ENCODE measurements at places on chromosomes 16 and 17.
A peak's percentile ranks its signal among the peaks of the same experiment; 100 is the strongest.

- no peak for DNase-seq
Observed at GRCh38 chr17:74744714-74745547, 3.5 kb upstream of the NHERF1 start.

GRCh38 chr17:79255456-79255855, 180.8 kb downstream of the ENGASE start:
- DNase-seq, result no peak

- DNase-seq, result no peak
Observed at GRCh38 chr16:89408315-89408714, 82.0 kb downstream of the ANKRD11 start.

DNA sequence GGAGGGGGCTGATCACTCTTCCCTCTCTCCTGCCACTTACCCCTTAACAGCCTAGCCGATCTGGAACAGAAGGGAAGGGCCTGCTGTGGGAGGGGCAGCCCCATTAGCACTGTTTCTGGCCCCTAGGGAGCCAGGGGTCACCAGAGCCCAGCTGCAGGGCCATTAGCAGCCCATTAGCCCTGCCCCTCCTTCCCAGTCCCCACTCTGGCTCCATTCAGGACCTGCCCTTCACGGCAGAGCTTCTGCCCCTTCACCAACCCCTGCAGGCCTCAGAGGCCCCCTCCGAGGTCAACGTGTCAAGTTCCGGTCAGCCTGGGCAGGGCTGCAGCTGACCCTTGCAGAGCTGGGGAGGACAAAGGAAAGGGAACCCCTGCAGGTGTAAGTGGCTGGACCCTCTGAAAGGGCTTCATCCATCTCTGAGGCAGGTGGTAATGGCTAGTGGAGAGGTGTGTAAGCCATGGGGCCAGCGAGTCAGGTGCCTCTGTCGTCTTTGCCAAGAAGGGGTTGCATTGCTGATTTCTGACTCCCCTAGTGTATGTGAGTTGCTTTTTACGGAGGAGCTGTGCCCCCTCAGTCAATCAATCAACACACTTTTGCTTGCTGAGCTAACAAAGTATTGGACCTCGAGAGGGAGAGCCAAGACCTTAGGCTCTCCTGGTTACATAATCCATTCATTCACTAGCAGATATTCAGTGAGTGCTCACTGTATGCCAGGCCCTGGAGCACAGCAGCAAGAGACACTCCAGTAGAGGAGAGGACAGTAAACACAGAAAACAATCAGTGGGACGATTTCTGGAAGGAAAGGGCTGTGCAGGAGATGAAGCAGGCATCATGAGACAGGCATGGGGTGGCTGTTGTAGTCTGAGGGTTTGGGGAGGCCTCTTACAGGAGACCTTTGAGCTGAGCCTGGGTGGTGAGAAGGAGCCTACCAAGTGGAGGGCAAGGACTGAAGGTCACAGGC, 18.2 kb upstream of the KCNJ12 start:
- DNase-seq, result no peak

- no peak for DNase-seq
Observed at GRCh38 chr17:61017317-61018006, 339.8 kb downstream of the BCAS3 start.

DNA sequence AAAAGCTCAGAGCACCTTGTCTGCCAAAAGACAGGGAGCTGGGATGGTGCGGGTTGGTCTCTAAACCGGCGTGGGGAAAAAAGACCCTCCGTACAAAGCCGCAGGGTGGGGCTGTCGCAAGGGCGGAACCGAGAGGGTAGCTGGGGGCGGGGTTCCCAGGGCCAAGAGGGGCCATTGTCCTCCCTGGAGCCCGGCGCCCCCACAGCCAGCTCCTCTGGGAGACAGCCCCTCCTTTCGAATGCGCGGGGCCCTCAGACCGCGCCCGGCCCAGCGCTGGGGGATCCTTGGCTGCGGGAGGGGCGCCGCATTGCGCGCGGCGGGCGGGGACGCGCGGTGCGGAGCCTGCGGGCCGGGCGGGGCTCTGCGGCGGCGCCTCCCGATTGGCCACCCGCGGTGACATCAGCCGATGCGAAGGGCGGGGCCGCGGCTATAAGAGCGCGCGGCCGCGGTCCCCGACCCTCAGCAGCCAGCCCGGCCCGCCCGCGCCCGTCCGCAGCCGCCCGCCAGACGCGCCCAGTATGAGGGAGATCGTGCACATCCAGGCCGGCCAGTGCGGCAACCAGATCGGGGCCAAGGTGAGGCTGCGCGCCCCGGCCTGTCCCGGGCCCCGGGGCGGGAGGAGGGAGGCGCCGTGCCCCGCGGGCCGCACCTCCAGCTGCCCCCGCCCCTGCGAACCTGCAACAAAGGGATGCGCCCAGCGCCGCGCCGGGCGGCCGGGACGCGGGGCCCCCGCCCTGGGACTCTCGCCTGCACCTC, at the start of gene TUBB3:
TSS of gene TUBB3 (plus strand) at position 459 of the 756 bp plus-strand sequence. CDS start at position 519, 60 bp downstream.
- no peak for DNase-seq

GRCh38 chr17:48054238-48055185, 6.4 kb downstream of the NFE2L1 start:
- peak; percentile 87 for DNase-seq

DNA sequence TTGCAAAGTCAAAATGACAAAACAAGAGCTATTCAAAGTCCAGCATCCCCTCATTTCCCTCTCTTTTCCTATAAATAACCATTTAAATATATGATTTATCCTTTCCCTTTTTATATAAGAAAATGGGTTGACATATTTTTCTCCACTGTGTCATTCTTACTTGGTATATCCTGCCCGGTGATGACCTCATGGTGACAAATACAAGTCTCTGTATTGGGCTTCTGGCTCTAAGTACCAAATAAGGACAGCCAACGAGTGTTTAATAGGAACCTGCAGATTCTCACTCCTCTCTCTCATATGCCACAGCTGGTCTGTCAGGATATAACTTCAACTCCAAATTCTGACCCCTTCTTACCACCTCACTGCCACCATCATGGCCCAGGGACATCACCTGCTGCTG, 25.5 kb upstream of the CBLN1 start:
- no peak for DNase-seq

GRCh38 chr17:72699545-72699944, 392.9 kb downstream of the SLC39A11 start:
- DNase-seq, result no peak

DNA sequence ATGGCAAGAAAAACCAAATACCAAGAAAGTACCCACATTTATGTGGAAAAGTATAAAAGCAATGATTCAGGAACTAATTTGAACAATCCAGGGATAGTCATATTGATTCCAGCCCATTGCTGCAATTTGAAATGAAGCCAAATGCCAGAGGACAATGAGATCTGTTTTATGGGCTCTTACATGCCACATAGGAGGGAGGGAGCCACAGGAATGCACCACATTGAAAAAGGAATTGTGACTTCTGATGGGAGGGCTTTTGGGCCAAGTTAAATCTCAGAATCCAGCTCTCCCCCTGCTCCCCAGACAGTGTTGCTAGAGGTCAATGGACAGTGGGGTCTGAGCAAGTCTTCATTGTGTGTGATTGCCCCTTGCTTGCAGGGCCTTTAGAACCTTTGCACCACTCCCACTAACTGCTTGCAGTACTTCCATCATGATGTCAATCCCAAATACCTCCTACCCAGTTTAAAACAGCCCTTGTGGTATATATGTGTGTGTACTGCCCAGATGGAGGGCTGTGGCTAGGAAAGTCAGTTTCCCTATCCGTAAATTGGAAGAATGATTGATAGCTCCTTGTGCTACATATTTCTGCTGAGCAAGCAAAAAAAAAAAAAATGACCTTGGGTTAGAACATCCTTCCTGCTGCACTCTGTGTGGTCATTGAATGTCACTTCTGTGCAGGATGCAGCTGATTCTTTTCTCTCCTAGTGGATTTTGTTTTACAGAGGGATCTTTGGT, 406.8 kb downstream of the UTP18 start:
- no peak for DNase-seq

GRCh38 chr17:50533720-50534148, 1.2 kb downstream of the EPN3 start:
- DNase-seq, result no peak

DNA sequence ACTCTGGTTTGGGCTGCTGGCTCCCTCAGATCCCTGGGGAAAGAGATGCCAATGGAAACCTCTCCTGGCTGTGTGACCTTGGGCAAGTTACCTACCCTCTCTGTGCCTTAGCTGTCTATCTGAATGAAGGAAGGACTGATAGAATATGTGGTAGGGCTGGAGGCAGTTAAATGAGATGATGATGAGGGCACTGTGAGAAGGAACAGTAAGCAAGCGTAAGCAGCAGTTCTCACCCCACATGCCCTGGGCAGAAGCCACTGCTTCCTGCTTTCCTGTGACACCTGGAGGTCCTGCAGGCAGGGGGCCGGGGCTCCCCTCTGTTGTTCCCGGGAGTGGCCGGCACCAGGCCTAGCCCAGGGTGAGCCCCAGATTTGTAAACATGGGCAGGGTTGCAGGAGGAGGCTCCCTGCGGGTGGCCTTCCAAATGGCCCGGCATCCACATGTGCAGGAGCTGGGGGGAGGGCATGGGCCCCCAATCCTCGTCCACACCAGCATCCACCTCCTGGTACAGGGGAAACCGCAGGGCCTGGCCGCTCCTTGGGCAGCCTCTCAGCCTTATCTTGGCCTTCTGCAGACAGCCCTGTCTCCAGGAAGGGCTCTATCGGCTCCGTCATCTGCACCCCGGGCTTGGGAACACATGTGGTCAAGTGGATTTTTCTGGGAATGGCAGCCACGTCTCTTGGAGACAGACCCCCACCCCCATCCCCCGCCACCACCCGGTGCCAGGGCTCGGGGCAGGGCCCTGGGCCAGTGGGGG, 235.6 kb upstream of the GSE1 start:
- DNase-seq, result no peak

GRCh38 chr16:49382916-49383315, 9.3 kb downstream of the C16orf78 start:
- no peak for DNase-seq

DNA sequence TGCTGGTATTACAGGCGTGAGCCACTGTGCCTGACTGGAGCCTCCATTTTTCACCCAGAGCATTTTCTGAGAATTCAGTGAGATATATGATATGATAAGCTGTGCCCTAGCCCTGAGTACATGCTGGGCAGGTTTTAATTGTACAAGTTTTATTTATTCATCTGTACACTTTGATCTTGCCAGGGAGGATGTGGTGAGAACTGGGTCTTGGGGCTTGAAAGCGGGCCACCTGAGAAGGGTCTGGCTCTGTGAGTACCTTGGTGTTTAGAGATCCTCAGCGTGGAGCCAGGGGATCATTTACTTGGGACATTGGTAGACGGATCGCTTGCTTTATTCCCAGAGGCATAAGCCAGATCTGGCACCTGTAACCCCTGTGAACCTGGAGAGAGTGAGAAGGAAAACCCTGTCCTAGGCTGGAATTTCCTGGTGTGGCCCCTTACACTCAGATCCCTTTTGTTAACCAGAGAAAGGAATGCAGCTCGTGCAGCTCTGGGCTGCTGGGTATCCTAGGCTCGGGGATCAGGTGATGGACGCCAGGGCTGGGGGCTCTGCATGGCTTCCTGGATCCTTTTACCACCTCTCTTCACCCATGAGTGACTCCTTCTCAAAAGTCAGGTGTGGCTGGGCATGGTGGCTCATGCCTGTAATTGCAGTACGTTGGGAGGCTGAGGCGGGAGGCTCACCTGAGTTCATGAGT, 91.9 kb downstream of the ABCC1 start:
- DNase-seq, result no peak

- no peak for DNase-seq
Observed at GRCh38 chr16:2492292-2492691, 17.4 kb downstream of the TBC1D24 start.

- no peak for DNase-seq
Observed at GRCh38 chr17:45438931-45439610, 6.4 kb upstream of the ARHGAP27 start.

DNA sequence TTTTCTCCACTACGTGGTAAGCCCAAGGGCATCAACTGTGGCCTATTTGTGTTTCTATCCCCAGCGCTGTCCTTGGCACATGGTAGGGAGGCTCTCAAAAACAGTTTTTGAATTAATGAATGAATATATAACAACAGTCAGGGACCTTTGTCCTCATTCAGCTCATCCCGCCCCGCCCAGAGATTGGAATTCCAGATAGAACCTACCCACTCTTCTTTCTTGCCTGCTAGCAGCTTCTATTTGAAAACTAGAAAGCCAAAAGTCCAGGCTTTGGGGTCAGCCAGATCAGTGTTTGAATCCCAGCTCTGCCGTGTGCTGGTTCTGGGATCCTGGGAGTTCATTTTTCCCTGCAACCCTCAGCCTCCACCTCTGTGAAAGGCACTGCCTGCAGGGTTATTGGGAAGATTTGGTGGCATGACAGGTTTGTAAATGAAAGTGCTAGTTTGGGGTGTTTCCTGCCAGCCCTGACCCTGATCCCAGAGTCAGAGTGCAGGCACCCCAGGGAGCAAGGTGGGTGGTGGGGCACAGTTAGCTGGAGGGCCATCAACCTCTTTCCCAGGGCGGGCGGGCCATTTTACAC, 4.5 kb downstream of the NHERF1 start:
- DNase-seq, result no peak

DNA sequence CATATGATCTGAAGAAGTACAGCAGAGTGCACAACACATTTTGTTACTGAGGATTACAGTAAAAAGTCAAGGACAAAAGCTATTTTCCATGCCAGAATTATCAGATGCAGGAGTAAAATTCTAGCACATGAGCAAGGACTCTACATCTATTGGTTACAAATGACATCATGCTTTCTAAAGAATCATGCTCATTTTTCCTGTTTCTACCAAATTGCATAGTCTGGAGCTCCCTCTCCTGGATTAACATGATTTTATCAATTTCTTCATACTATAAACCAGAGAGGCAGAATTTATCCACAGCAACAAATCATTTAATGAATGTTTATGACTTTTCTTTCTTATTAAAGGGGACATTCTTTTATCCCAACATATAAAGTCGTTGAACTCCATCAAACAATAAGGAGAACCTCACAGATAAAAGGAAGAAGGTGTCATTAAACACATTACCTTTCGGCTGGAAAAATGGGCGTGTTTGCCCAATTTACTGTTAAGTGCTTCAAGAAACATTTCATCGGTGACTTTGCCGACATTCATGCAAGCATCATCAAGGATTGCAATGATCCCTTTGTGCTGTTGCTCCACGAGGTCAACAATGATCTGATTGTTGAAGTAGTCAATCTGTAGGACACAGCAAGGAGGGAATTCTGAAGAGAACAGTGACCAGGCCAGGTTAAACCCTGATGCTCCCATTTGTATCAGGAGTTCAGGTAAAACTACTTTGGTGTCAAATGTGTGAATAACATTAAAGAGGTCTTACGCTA, 121.7 kb downstream of the MYO1D start:
- peak; percentile 11 for DNase-seq

GRCh38 chr17:3722716-3723115, 987 bp upstream of the HASPIN start:
- DNase-seq, result no peak

DNA sequence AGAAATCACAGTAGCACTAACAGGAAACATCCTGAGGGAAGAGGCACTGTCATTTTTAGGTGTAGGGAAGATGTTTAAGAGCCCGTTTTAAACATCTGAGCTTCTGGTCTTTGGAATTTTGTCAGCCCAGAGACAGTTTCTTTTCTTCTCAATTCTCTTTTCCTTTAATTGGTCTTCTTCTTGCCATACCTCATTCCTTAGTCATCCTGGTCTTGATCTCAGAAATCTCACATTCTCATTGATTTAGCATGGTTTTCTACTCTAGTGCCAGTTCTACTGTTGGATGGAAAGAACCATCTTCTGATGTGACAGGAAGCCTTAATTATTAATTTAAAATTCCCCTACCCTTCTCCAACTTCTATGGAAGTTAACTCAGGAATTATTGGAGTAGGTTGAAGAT, 25.4 kb downstream of the BMERB1 start:
- no peak for DNase-seq

All from left renal cortex interstitium (tissue), 4 donors.